Psoas muscle (tissue), 8 donors: ENCODE measurements at places on chromosomes 1 and 21.

DNA sequence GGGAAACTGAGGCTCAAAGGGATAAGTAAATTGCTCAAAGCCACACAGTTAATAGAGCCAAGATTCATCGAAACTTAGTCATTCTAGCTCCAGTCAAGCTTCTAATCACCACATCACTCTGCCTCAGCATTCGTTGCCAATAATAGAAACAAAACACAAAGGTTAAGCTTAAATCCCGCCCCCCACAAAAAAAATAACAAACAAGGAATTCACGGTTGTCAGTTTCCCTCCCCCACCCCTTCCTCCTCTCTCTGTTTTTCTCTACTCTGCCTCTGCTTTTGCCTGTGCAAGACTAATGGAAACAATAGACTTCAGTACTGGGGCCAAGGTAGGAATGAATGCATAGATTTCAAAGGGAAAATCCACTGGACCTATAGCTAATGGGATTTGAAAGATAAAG, 70.7 kb upstream of the ZNF644 start:
- DNase-seq: no peak

GRCh38 chr1:94875794-94876193, 51.1 kb downstream of the CNN3 start:
- no peak for DNase-seq

DNA sequence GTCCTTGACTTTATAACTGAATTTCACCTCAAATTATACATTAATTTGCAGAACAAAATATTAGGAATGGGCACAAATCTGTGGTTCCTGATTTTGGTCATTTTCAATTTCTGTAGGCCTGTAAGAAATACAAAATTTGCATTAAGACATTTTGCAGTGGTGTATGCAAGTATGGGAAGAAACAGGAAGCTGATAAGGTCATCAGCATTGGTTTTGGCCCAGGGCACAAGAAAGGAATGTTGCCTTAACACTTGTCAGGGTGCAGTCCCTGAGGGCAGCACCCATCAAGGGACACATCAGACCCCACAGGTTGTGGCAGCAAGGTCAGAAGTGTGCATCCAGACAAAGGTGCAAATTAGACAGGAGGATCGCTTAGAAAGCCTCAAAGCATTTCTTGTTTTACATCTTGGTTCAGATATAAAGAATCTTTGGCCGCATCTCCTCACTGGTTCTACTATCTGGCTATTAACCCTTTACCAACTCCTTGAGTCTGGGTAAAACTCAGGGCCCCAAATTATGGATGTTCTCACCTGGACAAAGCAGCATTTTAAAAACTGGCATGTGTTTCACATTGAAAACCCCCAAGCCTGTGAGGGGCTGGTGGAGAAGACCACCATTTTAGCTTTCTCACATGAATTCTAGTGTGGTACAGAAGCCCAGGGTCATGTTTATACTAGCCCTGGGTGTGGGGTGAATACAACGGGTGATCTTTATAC, 182.4 kb downstream of the CDC7 start:
- DNase-seq: no peak

- no peak for DNase-seq
Observed at GRCh38 chr1:201049248-201049831, 25.8 kb upstream of the KIF21B start.

GRCh38 chr1:24771574-24771973, 26.3 kb downstream of the CLIC4 start:
- no peak for DNase-seq
